GM23248 (cell line): ENCODE measurements at places on chromosomes 4 and X. TPM values are rescaled to one million over a fixed set of nuclear protein-coding genes. Genes with fewer than 3 reads are reported as not detected.

- H3K27ac ChIP-seq, result no peak overlapping the region
- H3K4me1 ChIP-seq, result no peaks in the 10 kb centered on the region
- H3K4me3 ChIP-seq, result no peak overlapping the region
- no peak for DNase-seq
These were observed 154.4 kb downstream of the EFHC2 start for GRCh38 chrX:44189116-44189515.

- no peak overlapping the region for H3K4me3 ChIP-seq
- no peaks in the 10 kb centered on the region for H3K36me3 ChIP-seq
- H3K27ac ChIP-seq, result no peak overlapping the region
- H3K4me1 ChIP-seq, result no peaks in the 10 kb centered on the region
These were observed 48.8 kb upstream of the HHIP start for GRCh38 chr4:144597171-144597570.

DNA sequence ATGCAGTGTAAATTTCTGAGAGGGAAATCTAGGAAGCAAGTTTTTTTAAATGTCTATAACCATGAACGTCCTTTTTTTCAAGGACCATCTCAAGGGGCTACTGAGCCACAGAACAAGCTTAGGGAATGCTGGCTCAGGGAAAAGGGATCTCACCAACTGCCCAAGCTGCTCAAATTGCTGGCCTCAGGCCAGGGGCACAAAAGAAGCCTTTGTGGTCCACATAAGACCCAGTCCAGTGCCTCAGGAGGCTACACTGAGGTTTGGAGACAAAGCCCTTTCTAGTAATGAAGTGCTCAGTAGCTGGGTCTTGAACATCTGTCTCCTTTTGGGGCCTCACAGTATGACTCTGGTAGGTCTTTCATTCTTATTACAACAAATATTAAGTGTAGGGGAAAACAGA is 305.5 kb downstream of the RAB28 start:
- H3K4me3 ChIP-seq, result no peak overlapping the region
- no peaks in the 10 kb centered on the region for H3K27me3 ChIP-seq
- no peaks in the 10 kb centered on the region for H3K36me3 ChIP-seq
- no peak overlapping the region for H3K27ac ChIP-seq

DNA sequence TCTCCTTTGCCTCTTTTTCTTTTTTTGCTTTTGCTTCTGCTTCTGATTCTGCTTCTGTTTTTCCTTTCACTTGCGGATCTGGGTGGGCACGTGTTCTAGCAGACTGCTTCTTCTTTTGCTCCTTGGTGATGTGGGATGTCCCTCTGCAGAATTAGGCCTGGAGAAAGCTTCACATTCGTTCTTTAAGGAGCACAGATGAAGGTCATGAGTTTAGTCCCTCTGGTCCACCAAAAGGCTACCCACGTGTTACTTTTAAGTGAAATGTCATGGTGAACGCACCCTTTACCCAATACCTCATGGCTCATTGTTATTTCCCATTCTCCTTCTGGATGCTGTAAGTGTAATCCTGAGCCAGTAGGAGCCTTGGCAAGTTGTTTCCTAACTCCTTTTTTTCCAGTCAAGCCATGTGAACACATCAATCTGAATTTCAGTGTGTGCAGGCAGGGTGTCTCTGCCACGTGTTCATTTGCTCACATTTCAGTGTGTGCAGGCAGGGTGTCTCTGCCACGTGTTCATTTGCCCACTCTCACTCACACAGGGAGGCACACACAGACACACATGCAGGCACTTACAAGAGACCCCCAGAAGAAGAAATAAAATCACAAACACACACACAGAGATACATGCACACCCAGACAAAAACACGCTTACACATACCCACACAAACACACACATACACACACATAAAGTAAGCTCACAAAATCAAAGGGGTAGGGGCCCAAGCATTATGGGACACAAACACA is 36.9 kb downstream of the NBDY start:
- no peaks in the 10 kb centered on the region for H3K27me3 ChIP-seq
- H3K36me3 ChIP-seq, result no peaks in the 10 kb centered on the region
- H3K27ac ChIP-seq, result peak overlapping the region; percentile 78
- peaks cover 24% of the 10 kb centered on the region for H3K4me1 ChIP-seq

GRCh38 chr4:101160792-101161592 is 186.3 kb downstream of the PPP3CA start:
- no peak overlapping the region for H3K27ac ChIP-seq
- DNase-seq, result no peak
- H3K27me3 ChIP-seq, result no peaks in the 10 kb centered on the region
- H3K4me3 ChIP-seq, result no peak overlapping the region

GRCh38 chr4:9904976-9905587 is 116.2 kb downstream of the SLC2A9 start:
- H3K4me3 ChIP-seq, result no peak overlapping the region
- H3K27me3 ChIP-seq, result no peaks in the 10 kb centered on the region
- peak; percentile 29 for DNase-seq
- no peaks in the 10 kb centered on the region for H3K4me1 ChIP-seq
- no peaks in the 10 kb centered on the region for H3K36me3 ChIP-seq
- H3K27ac ChIP-seq, result no peak overlapping the region

GRCh38 chrX:39859991-39860861 is 237.5 kb downstream of the BCOR start:
- no peak overlapping the region for H3K27ac ChIP-seq
- peaks cover 8% of the 10 kb centered on the region; the same call in 1 of the 2 replicates for H3K4me1 ChIP-seq
- no peaks in the 10 kb centered on the region for H3K36me3 ChIP-seq
- DNase-seq, result peak; percentile 65
- no peak overlapping the region for H3K4me3 ChIP-seq
- H3K27me3 ChIP-seq, result no peaks in the 10 kb centered on the region

DNA sequence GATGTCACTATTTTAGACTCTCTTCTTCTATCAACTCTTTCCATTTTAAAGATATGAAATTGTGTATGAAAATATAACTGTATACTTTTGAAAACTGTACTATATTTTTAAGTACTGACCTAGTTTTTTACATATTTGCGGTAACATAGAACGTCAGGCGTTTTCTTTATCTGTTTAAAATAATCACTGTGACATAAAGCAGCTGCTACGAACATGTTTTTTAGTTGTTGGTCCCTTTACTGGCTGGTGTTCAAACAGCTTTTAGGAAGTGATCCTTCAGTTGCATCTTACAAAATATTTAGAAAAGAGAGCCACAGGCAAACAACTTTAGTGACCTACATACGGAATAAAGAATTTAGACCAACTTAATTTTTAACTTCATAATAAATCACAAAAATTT is 73.1 kb downstream of the METTL14 start:
- DNase-seq, result no peak
- no peak overlapping the region for H3K4me3 ChIP-seq
- peaks cover 74% of the 10 kb centered on the region for H3K36me3 ChIP-seq

DNA sequence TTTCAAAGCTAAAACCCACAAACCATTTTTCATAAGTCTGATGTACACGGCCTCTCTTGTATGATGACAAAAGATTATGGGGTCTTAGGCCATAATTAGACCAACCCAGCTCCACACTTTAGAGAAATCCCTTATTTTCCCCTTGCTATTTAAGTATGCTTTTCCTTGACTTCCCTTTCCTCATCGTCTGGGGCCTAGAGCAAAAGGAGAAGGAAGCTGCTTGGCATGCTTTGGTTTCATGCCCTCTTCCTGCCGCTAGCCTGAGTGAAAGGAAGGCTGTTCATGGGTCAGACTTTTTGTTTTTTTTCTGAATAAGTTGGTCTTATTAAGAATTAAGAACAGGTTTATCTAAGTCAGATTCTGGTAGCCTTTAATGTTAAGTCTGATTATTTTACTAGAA is 10.6 kb upstream of the RASGEF1B start:
- no peak for DNase-seq
- no peaks in the 10 kb centered on the region for H3K4me1 ChIP-seq
- H3K27me3 ChIP-seq, result peaks cover 11% of the 10 kb centered on the region; the same call in 1 of the 2 replicates
- no peak overlapping the region for H3K27ac ChIP-seq
- H3K4me3 ChIP-seq, result no peak overlapping the region

GRCh38 chr4:46922205-46922604 is 13.2 kb upstream of the COX7B2 start:
- H3K36me3 ChIP-seq, result no peaks in the 10 kb centered on the region
- no peak overlapping the region for H3K27ac ChIP-seq
- H3K4me3 ChIP-seq, result no peak overlapping the region
- H3K4me1 ChIP-seq, result no peaks in the 10 kb centered on the region
- no peaks in the 10 kb centered on the region for H3K27me3 ChIP-seq
- no peak for DNase-seq

- DNase-seq, result no peak
- H3K27ac ChIP-seq, result no peak overlapping the region
- H3K27me3 ChIP-seq, result no peaks in the 10 kb centered on the region
- H3K36me3 ChIP-seq, result no peaks in the 10 kb centered on the region
- 0 out of 2 replicates have a peak, but pooled peaks cover 10% of the 10 kb centered on the region for H3K4me1 ChIP-seq
These were observed 31.4 kb upstream of the FHL1 start for GRCh38 chrX:136115904-136116297.

DNA sequence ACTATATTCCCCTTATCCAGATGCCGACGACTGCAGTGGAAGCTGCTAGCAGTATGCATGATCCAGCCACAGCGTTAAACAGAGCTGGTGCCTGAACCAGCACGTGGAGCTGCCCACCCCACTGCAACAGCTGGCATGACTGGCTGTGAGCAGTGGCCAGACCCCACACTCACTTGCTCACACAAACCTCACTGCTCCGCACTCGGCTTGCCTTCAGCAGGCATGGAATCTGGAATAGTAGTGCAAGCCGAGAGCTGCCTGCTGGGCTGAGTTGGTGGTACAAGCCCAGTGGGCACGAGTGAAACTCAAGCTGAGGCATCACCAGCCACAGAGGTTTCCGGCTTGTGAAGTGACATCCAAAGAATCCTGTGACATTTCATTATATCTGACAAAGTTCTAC is 1197.6 kb downstream of the FAM133A start:
- no peaks in the 10 kb centered on the region for H3K36me3 ChIP-seq
- no peak for DNase-seq
- no peak overlapping the region for H3K4me3 ChIP-seq
- no peaks in the 10 kb centered on the region for H3K27me3 ChIP-seq
- H3K4me1 ChIP-seq, result no peaks in the 10 kb centered on the region

DNA sequence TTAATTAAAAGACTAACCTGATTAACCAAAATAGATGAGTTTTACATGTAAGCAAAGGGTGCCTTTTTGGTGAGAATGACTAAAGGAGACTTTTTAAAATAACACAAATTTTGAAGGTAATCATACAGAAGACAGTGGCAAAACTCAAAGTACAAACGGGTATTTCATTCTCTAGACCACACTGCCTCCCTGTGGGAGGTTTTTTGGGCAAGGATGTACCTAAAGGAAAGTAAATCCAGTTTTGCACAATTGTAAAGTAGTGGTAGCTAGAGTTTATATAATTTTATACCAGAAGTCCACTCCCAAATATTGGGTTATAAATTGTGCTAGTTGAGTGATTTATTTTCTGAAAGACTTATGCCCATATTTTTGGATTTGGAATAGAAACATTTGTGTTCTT is 201.0 kb downstream of the PAPSS1 start:
- H3K27me3 ChIP-seq, result no peaks in the 10 kb centered on the region
- no peak overlapping the region for H3K27ac ChIP-seq
- peak; percentile 50 for DNase-seq
- H3K36me3 ChIP-seq, result no peaks in the 10 kb centered on the region

DNA sequence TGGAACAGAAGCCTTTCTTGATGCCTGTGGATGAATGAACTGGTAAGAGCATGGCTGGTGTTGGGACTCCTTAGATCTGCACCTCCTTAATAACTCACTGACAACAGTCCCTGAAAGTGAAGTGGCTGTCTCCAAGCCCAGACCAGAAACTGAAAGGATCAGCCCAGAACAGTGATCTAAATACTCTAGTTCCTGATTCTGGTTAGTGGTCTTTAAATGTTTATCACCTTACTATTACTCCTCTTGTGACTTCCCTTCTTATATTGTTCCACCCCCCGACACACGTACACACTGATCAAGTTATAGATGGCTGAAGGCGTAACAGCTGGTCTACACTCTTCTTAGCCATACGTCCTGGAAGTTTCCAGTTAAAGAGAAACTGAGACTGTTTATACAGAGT is 33.8 kb upstream of the ARMCX2 start:
- no peaks in the 10 kb centered on the region for H3K36me3 ChIP-seq
- no peaks in the 10 kb centered on the region for H3K27me3 ChIP-seq
- H3K4me3 ChIP-seq, result no peak overlapping the region
- no peak for DNase-seq
- no peaks in the 10 kb centered on the region for H3K4me1 ChIP-seq
- H3K27ac ChIP-seq, result no peak overlapping the region

- no peaks in the 10 kb centered on the region; the same call in 1 of the 2 replicates for H3K27me3 ChIP-seq
- no peaks in the 10 kb centered on the region for H3K36me3 ChIP-seq
- DNase-seq, result peak; percentile 75
- H3K27ac ChIP-seq, result no peak overlapping the region
- H3K4me3 ChIP-seq, result no peak overlapping the region
These were observed 31.6 kb downstream of the TKTL1 start for GRCh38 chrX:154327038-154327820.

- H3K4me3 ChIP-seq, result no peak overlapping the region
- no peaks in the 10 kb centered on the region for H3K27me3 ChIP-seq
- no peaks in the 10 kb centered on the region for H3K36me3 ChIP-seq
- H3K27ac ChIP-seq, result no peak overlapping the region
- H3K4me1 ChIP-seq, result no peaks in the 10 kb centered on the region
- peak; percentile 54 for DNase-seq
These were observed 589.2 kb upstream of the NR3C2 start for GRCh38 chr4:149031399-149031798.

DNA sequence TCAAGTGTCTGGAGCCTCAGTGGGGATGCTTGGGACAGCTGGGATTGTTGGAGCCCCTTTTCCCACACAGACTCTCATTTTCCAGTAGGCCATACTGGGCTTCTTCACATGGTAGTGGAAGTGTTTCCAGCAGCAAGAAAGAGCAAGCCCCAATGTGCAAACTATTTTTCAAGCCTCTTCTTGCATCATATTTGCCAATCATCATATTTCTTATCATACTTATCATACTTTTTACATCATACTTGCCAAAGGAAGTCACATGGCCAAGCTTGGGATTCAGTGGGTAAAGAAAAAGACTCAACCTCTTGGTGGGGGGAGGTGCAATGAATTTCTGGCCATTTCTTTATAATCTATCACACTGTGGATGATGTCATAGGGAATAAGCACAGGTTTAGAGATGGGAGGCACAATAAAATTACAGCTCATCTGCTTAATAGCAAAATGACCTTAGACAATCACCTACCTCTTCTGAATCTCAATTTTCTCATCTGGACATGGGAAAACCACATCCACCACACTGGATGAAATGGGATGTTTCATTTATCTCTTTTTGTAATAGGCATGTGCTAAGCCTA is 174.2 kb downstream of the MID1IP1 start:
- H3K27me3 ChIP-seq, result no peaks in the 10 kb centered on the region
- H3K27ac ChIP-seq, result no peak overlapping the region
- H3K4me3 ChIP-seq, result no peak overlapping the region
- DNase-seq, result no peak

RHOXF2B gene
- total RNA-seq, result not detected in 2 replicates

INTS6L gene
- 1.9 and 4.4 TPM in 2 replicates for total RNA-seq

HERC3 gene
- 18.0 and 27.6 TPM in 2 replicates for total RNA-seq

GSX2 gene
- total RNA-seq, result not detected in 2 replicates

ZFP42 gene
- total RNA-seq, result not detected in 2 replicates
